Choroid plexus epithelial cell (primary cell): ENCODE measurements at places on chromosomes 11 and 22.

- no peak for DNase-seq
These were observed 15.4 kb downstream of the MS4A13 start for GRCh38 chr11:60530454-60531100.

DNA sequence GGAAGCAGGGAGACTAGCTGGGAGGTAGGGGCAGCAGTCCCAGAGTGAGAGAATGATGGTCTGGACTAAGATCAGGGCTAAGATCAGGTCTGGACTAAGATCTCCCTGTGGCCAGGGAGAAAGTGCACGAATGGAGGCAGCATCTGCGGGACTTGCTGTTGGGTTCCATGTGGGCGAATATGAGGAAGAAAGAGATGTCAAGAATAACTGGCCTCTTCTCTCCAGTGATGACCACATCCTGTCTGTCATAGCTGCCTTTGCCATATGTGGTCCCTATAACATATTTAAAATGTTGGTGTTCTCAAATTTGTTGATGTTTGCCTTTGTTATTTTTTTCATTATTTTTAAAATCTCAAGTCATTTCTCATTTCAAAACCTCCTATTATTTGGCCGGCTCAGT, 27.4 kb upstream of the CXCR5 start:
- no peak for DNase-seq

DNA sequence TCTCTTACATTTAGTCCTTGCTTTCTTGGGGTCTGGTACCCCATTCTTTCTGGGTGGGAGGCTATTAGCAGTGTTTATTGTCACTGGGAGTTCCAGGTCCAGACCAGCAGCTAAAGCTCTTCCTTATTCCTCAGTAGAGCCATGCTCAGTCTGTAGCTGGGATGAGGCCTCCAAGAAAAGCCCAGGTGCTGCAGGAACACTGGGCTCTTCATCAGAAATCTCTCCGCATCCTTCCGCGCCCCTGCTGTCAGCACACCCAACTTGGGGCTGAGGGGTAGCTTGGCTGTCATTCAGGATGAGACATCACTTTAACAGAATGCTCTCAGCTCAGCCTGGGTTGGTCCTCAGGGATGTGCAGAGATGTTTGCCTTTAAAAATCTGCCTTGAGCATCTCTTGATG, 97.5 kb downstream of the GRAMD1B start:
- no peak for DNase-seq

DNA sequence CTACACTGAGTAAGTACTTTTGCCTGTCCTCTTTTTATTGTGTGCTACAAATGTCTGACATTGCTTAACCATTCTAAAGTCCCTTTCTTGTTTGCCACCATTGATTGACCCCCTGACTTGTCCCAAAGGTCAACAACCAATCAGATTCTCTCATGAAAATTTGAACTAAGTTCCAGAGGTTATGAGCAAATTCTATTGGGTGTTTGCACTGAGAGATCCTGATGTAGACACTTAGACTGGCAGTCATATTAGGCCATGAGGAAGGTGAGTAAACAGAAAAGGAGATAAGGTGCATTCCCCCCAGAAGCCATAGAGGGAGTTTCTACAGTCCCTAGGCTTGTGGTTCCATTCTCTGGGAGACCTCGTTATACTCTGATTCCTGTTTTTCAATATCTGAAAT, 101.3 kb upstream of the E2F8 start:
- DNase-seq = no peak

DNA sequence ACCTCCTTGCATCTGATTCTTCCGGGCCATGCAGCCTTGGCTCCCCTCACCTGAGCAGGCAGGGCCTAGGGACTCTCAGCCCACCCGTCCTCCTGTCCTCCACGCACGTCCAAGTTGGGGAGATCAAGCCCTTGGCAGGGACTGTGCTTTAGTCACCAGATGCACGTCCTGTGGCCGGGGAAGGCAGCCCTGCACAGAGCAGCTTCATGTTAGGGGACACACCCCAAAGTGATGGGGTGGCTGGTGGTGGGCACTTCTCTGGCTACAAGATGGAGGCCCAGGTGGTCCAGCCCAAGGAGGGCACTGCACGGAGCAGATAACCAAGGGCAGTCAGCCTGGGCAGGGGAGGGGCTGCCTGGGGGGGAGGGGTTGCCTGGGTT, 1.2 kb downstream of the MUC5B start:
- no peak for DNase-seq

- DNase-seq = no peak
These were observed 34.5 kb downstream of the GNB1L start for GRCh38 chr22:19819911-19820879.

DNA sequence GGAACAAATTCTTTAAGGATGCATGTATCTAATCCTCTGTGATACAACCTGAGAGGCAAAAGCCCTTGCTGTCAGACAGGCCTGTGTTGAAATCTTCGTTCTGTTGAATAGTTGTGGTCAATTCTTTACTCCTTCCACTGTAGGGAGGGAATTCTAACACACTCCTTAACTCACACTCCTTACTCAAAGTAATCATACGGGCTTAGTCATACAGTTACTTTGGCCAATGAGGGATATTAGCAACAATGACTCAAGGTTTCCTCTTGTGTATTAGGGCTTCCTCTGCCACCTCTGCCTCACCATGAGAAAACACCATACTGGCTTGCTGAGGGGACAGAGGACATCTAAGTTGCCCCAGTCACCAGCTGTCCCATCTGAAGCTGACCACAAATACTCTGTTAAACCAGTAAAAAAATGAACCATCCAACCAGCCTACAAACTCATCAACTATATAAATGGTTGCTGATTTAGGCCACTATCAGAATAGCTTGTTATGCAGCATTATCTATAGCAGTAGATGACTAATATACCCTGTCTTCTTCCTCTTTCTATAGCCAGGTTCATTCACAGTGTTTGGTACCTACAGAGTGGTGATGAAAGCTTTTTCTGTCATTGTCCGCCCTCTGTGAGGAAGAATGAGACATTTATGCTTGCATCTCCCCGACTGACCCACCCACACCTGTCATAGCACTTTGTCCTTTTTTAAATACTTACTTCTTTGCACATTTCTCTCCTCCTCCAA, 322.8 kb upstream of the SYN3 start:
- peak; percentile 92 for DNase-seq
